ENCODE measurements at places on chromosomes 5 and 9.

DNA sequence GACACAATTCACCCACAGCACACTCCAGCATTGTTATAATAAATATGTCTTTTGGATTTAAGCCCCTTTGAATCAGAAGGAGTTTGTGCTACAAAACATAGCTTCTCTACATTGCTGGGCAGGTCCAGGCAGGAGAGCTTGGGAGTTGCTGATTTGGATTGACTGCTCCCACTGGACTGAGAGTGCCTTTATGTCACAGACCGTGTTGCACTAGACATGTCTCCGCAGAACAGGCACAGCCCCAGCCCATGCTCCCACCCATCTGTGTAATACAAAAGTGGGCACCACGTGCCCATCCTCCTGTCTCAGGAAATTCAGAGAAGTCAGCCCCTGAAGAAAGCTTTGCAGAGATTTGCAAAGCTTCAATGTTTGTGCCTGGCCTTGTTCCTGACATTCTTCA lies 117.1 kb downstream of the MED10 start:
- DNase-seq = no peak

DNA sequence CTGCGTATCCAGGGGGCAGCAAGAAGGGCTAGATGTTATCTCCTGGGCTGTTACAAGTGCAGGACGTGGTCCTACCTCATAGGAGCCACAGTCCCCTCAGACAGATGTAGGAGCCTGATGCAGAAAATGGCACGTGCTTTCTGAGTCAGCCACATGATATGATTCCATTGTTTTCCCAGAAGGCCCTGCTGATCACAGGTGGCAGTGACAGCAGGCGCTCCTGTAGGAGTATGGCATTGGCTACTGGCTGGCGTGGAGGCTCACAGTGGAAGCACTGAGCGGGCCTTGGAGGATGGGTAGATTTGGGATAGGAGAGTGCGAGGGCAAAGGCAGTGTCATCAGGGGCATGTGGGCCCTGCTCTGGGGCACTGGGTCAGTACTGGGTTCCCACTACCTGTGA lies 21.9 kb downstream of the USP20 start:
- no peak for DNase-seq

- no peak for DNase-seq
Measured at GRCh38 chr9:98775831-98776441, 20.4 kb downstream of the ANKS6 start.

DNA sequence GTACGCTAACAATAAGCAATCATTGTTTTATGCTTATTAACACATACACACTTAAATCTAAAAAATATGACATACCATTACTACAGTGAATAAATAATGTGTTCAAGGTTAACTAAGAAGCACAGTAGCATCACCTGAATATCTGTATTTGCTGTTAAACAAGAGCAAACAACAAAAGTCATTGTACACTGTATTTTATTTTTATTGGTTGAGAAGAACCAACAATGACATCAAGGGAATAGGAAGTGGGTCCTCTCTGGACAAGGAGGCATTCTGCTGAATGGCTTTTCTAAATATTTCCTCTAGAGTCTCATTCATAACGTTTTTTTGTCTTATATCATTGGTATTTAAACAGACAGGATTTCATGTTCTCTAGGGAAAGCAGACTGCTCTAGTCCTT lies 460.4 kb downstream of the CDH9 start:
- DNase-seq = no peak

DNA sequence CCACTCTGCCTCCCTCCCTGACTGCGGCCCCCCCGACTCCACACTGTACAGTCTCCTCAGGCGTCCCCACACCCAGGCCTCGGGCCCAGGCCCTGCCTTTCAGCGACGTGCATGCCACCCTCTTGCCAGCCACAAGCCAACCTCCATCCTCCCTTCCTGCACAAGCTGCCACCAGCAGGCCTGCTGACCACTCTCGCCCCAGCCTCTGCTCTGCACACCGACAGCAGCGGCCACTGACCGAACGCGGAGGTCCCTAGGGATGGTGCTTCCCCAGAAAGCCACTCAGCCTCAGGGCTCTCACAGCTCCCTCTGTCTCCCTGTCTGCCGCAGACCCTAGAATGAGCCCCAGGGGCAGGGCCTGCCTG lies 18.6 kb downstream of the LMAN2 start:
- DNase-seq = no peak

- DNase-seq = no peak
Measured at GRCh38 chr9:131620764-131621520, 75.6 kb downstream of the PRRT1B start.

GRCh38 chr9:71984831-71985281 lies 73.4 kb downstream of the C9orf85 start:
- DNase-seq = no peak

DNA sequence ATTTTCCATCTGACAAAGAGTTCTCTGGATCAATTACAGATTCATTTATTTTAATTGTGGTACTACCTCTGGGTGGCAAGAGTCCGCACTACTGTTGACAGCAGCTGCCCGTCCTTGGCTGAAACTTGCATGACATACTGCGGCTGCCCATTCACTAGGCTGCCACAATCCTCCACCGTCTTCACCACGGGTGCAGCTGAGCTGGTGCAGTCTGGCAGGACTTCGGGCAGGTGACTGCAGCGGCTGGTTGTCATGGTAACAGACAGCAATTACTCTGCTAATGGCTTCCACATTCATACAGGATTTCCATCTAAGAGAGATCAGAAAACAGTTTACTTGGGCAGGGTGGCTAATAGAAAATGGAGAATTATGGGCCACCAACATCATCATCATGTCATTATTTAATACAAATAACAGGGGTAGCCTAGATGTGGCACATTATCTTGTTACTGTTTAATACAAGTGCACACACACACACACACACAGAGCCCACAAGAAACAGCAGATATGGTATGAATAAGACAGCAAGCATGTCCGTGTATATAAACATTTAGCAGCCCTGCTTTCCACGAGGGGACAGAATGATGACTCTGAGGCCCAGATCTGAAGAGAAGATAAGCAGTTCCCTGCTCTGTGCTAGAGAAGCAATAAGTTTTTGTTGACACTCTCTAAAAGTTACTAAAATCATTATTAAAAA lies 112.3 kb downstream of the MARCHF3 start:
- DNase-seq = no peak

DNA sequence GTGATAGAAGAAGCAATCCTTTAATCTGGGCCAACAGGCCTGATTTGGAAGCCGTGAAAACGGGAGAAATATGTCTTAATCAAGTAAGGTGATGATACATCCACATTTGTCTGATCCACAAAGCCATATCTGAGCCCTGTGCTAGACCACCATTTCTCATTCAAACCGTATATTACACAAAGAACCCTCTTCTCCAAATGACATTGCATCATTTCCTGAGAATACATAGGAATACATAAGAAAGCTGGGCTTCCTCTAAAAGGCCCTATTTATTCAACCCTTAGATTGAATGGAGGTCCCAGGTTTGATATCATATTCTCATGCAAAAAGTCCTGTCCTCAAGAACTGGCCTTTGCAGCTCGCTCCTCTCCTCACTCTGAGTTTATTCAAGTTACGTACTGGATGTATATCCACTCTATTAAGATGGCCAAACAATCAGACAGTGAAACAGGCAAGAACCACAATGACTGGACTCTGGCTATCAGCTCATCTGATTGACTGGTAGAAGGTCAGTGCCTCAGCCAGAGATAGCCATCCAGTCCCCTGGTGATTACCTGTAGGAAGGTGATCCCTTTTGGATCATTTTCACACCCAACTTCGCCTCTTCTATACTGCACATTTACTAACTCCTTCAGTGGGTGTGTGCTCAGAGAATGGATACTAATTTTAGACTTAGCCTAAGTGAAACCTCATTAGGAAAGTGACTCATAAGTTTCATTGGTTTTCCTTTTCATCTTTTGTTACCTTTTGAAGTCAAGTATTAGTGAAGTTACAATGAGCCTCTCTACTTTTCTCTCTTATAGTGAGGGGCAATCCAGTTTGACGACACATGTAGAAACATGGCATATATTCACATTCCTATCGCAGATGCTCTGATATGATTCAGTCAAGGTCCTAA lies 167.6 kb upstream of the WWC1 start:
- no peak for DNase-seq
